NCI-H460 (cell line): ENCODE measurements at places on chromosomes 6 and 20.
A peak's percentile ranks its signal among the peaks of the same experiment; 100 is the strongest.

DNA sequence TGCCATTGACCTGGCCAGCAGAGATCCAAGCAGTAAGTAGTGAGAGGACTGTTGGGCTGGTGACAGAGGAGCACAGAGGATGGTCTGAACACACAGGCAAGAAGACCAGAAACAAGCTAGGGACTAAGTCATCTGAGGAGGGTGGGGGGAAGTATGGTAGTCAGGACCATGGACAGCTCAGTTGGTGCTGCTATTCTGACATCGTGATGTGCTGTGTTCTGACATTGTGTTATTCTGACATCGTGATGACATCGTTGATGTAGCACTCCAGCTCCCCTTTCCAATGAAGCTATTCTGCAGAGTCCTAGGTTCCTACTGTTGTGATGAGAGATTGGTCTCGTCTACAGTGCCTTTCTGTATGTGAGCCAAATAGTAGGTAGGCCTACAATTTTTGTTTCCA is 28.7 kb downstream of the CFAP206 start:
- DNase-seq, result peak; percentile 54

- no peak for DNase-seq
Measured at GRCh38 chr20:16491294-16491905, 81.8 kb downstream of the KIF16B start.

DNA sequence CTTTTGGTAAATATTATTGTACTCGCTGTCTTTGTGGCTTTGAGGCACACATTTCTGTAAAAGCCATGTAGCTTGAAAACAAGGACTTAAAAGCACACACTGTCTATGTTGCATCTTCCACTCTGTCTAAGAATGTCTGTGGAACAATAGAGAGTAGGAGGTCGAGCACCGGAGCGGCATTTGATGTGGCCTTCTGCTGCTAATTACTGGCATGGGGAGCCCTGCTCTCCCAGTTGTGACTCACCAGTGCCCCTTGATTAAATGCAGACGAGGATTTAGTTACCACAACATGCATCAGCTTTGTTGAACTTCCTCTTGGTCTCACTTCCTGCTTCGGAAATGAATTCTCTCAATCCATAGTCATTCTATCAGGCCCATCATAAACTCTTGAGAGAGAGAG is 680.7 kb upstream of the SLC35B3 start:
- DNase-seq, result no peak

DNA sequence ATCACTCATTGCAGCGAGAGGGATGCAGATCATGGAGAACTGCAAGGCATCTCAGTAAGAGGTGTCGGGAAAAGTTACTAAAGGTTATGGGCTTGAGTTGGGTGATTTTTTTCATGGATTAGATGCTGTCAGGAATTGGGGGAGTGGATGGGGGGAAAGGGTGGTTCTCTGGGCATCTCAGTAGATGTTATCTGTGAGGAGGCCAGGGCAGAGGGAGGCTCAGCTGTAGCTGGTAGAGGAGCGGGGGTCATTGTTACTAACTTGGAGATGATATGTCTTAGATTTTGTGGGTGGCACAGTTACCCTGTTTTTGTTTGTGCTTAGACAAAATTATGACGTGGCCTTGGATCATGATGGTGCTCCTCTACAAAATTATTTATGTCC is 2.6 kb upstream of the PCMTD2 start:
- no peak for DNase-seq

- no peak for DNase-seq
Measured at GRCh38 chr6:88629838-88630494, 333.5 kb downstream of the RNGTT start.

- no peak for DNase-seq
Measured at GRCh38 chr6:143079325-143079640, 18.6 kb downstream of the AIG1 start.

DNA sequence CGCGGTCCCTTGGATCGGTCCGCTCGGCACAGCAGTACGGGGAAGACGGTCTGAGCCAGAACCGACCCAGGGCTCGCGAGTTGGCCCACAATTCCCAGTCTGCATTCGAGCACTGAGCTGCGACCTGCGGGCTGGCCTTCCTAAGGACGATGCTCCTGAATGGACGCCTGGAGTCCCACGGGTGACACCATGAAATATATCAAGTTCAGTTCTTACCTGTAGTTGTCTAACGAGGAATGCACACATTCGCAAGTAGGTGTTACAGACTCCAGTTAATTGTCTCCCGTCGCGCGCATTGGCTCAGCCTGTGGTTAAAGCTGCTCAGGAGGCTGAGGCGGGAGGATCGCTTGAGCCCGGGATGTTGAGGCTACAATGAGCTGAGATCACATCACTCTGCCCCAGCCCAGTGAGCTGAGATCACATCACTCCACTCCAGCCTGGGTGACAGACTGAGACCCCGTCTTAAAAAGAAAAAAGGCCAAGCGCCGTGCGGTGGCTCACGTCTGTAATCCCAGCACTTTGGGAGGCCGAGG is 802 bp downstream of the PEX7 start:
- DNase-seq, result no peak

- no peak for DNase-seq
Measured at GRCh38 chr6:94463306-94463705, 1043.9 kb upstream of the EPHA7 start.

DNA sequence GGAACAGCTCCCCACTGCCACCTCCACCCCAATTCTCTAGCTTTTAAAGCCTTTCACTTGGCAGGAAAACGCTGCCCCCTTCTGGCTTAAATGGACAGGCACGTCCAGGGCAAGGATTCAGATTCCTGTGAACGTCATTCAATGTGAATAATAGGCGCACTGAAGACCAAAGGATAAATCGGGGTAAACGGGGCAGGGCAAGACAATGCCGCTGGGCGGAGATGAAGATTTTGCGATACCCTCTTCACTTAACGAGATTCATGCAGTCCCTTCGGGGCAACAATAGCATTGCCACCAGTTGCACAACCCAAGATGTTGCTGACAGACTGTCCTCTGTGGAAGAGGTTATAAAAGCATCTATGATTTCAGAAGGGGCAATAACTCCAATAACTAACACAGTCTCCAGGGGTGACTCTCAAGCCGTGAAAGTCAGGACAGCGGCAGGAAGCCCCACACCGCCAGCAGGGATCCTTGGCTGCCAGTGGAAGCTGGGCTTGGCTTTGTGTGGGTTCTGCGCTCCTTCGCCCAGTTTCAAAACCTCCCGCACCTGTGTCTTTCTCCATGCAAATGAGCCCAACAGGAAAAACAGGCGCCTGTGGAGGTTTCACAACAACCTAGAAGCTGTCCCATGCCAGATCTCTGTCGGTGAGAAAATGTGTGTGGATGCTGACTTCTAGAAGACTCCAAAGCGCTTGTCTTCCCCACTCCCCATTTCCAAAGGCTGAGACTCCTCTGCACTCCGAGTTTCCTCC is 291.8 kb downstream of the BMP7 start:
- DNase-seq, result peak; percentile 75

GRCh38 chr6:4253604-4254231 is 118.3 kb upstream of the ECI2 start:
- DNase-seq, result peak; percentile 26

- DNase-seq, result no peak
Measured at GRCh38 chr6:34585108-34585507, 29.0 kb upstream of the SPDEF start.

DNA sequence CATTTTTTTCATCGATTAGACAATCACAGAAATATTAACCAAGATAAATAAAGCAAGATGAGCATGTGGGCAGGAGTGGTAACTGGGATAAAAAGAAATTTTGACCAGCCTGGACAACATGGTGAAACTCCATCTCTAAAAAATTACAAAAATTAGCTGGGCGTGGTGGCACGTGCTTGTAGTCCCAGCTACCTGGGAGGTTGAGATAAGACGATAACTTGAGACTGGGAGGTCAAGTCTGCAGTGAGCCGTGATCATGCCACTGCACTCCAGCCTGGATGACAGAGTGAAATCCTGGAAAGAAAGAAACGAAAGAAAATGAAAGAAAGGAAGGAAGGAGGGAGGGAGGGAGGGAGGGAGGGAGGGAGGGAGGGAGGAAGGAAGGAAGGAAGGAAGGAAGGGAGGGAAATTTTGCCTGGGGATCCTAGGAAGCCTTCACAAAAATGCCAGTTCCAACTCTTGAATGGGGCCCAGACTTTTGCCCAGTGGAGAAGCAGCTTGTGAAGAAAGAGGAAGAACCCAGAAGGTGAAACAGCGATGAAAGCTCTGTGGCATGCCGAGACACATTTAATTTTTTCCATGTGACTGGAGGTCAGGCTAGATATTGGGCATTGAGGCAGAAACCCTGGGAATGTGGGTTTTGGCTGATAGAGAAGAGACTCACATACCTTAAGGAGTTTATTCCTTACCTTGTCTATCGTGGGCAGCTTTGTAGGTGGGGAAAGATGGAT is 20.3 kb downstream of the CCDC170 start:
- DNase-seq, result no peak

- DNase-seq, result no peak
Measured at GRCh38 chr20:45946149-45946970, 11.9 kb downstream of the PCIF1 start.

DNA sequence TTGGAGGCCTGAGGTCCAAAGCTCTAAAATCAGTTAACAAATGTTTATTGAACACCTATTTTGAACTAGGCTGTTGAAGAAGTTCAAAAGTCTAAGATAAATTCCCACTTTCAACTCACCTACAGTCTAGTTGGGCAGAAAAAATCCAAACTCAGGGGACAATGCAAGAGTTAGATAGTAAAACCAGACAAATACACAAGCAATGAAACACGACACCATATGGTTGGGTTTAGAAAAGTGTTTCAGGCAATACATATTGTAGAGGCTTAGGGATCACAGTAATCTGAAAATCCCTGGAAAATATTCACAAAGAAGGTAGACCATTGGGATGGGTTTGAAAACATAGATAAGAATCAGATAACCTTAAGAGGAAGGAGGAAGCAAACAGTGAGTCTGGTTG is 1.3 kb upstream of the CARMIL1 start:
- no peak for DNase-seq
